ENCODE measurements at places on chromosomes 2 and 18.

DNA sequence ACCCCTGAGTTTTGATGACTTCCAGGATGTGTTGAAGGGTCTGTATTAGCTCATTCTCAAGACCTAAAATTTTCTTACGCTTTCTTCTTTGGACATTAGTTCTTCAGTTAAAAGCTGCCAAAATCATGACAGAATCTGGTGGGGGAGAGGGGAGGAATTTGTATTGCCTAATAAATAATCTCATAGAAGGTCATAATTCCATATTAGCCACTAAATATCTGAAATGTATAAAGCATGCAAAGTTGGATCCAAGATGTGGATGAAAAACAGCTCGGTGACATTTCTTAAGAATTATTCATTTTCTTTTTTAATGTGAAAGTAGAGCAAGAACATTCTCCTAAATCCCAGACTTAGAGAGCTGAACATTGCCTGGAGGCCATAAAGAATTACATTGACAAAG is 120.1 kb downstream of the MMADHC start:
- DNase-seq = no peak

DNA sequence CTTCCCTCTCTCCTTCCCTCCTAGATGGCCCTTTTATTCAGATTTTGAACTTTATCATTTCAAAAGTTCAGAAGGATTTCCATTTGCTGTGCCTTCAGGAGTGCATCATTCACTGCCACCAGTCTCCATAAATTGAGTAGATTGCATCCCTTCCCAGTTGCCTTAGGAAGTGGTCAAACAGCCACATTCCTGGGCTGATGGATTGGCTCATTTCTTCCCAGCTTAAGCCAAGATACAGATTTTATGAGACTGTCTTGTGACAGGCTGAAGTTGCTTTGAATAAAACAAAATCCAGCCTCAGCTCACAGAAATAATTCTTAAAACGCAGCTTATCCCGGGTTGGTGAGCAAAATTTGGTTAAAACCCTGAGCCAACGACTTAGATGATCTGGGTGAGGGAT is 9.8 kb downstream of the NRP2 start:
- no peak for DNase-seq

DNA sequence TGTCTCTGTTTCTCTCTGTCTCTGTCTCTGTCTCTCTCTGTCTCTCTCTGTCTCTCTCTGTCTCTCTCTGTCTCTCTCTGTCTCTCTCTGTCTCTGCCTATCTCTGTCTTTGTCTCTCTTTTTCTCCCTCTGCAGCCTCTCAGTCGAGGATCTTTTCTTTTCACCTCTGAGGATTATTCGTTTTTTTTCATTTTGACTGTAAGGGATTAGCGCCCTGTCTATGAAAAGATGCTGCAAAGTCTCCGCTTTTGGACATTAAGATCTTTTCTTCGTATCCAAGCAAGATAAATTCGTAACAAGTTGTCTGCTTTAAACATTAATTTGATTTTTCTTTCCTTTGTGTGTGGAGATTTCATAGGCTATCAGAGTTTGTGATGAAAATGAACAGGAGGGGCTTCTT is 191.2 kb upstream of the TPO start:
- no peak for DNase-seq

DNA sequence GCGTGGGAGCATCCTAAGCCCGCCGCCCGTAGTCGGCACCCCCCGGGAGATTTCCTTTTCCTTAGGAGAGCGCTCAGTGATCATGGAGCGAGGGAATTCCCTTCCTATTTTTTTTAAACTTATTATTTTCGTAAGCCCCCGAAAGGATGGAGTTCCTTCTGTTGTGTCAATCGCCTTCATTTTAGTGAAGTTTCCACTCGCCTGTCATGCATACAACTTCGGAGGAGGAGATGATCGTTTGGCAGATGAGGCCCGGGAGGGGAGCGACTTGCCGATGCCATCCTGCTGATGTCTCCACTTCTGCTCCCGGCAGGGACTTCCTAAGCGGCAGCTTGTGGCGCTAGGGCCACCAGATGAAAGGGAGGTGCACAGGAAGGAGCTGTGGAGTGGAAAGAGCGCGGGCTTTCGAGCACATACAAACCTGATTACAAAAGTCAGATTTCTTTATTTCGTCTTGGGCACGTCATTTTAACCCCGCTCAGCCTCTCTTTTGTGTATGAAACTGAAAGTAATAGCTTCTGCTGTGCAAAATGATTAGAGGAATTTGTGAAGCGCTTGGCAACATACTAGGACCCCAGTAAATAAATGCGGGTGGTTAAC is at the start of gene ADGRF3:
TSS of gene ADGRF3 (minus strand) at position 336 of the 600 bp plus-strand sequence. CDS start 555 bp downstream, outside the sequence.
- DNase-seq = peak; percentile 77

DNA sequence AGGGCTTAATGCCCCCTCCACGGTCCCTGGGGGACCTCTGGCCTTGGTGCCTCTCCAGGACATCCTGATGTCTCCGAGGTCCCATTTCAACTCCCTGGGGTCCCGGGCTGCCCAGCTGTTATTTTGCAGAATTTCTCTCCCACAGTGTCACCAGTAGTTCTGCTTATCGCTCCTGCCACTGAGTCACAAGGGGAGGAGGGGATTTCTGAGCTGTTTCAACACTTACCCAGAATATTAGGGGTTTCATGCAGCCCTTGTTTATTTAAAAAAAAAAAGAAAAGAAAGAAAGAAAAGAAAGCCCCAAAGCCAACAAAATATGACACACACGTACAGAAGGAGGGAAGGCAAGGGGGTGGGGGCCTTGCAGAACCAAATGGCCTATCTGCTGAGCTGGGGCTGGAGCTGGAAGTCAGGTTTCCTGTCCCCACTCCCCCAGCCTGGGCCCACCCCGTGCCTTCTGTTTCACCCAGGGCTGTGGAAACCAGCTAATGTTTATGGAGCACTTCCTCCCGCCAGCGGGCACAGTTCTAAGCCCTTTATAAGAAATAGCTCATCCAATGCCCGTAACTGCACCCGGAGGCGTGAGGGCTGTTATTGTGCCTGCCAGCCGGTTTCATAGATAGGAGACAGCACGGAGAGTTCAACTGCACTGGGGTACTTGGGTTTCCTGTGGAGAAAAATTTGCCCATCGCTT is 8.4 kb upstream of the ARID5A start:
- peak; percentile 90 for DNase-seq

DNA sequence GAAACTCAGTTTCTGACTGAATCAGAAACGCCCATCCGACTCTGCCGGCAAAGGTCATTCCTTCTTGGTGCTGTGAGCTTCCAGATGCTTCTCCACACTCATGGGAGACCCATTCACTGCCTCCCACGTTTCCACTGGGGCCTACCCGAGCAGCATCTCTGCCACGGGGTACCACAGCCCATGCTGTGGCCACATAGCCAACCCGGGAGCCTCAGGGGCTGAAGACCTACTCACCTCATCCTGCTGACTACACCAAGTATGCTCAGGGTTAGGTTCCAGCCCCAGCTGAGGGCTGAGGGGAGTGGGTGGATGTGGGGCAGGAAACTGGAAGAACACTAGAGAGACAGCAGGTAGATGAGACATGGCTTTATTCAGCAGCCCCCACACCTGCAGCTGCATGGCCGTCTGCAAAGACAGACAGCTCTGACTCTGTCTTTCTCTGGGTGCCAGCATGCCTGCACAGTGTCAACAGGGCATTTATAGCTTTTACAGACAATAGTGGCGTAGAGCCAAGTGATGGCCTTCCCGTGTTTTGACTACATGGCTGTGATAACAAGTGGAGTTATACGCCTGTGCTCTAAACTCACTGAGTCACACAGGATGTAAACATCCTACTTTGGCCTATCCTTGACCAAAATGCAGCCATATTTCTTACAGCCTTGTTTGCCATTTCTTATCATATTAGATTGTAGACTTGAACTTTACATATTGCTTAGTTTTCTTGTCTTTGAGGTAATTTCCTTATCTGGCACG is 16.5 kb upstream of the KLHL23 start:
- DNase-seq = no peak

GRCh38 chr2:3447789-3448317 is 68.4 kb downstream of the TRAPPC12 start:
- DNase-seq = no peak

DNA sequence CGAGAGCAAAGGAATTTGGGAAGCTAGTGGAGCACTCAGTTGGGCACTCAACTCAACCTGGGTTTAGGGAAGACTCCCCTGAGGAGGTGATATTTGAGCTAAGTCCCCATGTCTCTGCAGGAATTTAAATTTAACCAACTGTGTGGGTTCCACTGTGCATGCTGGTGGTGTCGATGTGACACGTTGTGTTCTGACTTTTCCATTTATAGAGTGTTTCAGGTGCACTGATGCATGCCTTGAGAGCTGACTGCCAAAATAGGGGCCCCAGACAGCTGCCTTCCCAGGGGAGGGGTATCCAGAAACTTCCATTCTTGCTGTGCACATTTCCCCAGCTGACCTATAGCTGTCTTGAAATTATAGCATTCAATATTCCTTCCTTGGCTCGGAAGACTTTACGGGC is 63.7 kb upstream of the BCL2L11 start:
- no peak for DNase-seq

DNA sequence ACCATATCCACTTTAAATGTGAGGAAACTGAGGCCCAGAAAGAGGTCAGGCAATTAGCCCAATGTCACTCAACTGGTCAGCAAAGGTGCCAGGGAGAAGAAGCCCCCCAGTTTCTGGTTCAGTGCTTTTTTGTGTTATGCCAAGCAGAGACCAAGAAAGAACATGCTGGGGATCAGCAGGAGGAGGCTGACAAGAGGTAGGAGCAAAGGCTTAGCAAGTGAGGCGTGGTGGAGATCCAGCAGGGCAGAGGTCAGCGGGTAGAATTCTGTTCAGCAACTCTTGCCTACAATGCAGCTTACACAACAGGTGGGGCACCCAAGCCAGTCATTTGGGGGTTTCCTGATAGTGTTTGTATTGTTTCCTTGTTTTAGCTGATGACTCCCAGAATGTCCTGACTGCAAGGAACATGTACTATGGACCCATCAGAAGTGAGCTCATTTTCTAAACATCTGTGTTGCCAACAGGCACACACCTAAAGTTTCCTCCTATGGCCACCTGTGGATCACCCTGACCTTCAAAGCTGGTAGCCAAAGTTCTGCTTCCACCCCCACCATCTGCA is 28.2 kb downstream of the LPIN2 start:
- DNase-seq = no peak

DNA sequence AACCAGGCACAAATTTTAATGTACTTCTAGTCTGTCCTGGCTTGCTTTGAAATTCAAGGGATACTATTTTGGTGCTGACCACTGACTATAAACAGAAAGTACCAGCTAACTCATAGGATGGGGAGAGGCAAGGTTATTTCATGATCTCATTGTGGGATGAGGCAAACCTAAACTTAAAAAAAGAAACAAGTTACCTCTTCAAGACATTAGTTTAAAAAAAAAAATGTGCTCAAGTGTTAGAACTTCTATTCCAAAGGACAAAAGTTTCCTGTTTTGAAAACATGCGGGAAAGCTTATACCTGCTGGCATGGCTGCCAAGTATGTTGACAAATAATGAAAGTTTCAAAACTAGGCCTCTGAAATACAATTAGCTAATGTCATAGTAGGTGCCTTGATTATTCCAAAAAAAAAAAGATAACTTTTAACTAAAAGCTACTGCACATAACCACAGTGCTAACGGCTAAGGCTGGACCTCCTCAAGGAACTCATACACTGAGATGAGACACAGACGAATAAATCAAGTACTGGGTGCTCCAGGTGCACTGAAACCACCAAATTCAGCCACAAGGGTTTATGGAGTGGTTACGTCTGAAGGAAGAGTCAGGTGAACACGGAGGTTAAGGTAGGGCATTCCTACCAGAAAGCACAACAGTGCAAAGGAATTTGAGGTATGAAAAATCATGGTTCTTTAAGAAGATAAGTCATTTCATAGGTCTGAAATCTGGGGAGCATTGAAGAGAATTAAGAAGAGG is 38.1 kb downstream of the TMEM131 start:
- no peak for DNase-seq

GRCh38 chr2:78147466-78147865 is 625.3 kb upstream of the LRRTM4 start:
- DNase-seq = no peak

DNA sequence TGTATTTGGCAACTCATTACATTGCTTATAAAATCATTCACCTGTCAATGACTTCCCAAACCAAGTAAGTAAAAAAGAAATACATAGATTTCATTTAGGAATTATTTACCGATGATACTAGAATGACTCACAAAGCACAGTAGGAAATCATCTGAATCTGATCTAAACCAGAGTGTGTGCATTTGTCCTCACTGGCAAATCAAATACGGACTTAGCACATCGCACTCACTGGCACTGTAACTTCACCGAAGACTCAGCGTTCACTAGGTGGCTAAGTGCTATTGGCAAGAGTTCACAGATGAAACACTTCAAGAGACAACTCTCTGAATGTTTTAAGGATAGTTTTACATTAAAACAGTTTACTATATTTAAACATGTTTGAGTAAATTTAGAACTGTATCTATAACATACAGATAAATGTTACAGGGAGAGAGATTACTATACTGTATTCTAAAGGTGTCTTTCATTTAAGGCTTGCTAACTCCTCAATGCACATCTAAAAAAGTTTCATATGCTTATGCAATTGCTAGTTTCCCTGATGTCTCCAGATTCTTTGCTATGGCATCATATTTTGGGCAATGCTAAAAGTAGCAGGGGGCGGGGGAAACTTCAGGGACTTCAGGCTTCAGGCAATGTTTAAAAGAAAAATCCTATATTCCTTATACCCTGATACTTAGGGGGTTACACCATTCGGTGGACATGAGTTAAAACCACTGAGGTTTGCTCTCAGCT is 48.8 kb downstream of the STK39 start:
- no peak for DNase-seq

- no peak for DNase-seq
These were observed 568.1 kb downstream of the KCNJ3 start for GRCh38 chr2:155266583-155266982.

DNA sequence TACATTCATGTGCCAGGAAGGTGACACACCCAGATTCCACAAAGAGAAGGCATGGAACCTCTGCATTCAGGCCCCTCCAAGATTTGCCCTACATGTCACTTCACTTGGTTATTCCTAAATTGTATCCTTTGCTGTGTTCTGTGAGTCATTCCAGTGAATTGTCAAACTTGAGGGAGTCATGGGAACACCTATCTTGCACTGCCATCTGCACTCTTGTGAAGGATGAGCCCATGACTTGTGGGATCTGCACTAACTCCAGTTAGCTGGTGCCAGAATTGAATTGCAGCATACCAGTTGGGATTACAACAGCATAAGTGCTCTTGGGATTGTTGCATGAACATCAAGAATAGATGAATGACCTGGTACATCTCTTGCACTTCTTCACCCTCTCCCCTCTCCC is 1288.0 kb upstream of the ZEB2 start:
- no peak for DNase-seq

- no peak for DNase-seq
These were observed 52.0 kb downstream of the FEZ2 start for GRCh38 chr2:36545871-36546416.

DNA sequence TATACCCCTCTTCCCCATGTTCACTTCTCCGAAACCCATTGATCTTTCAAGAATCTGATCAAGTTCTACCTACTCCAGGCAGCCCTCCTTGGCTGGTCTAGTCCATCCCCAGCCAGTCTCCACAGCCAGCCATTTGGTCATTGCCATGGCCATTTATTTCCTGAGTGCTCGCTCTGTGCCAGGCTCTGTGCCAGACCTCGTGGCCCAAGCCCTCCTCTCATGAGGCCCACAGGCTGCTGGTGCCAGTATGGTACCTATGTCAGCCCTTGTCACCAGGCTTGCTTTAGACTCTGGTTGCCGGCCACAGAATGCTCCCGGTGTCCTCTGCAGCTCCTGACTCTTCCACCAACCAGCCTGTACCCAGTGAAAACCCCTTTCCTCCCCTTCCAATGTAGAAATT is 78.8 kb downstream of the CELF4 start:
- no peak for DNase-seq
